Occipital lobe (tissue), 3 donors: ENCODE measurements at places on chromosomes 3 and 15. TPM values are rescaled to one million over a fixed set of nuclear protein-coding genes. Genes with fewer than 3 reads are reported as not detected.

The WDR82 gene
- total RNA-seq, result 158 TPM

DNA sequence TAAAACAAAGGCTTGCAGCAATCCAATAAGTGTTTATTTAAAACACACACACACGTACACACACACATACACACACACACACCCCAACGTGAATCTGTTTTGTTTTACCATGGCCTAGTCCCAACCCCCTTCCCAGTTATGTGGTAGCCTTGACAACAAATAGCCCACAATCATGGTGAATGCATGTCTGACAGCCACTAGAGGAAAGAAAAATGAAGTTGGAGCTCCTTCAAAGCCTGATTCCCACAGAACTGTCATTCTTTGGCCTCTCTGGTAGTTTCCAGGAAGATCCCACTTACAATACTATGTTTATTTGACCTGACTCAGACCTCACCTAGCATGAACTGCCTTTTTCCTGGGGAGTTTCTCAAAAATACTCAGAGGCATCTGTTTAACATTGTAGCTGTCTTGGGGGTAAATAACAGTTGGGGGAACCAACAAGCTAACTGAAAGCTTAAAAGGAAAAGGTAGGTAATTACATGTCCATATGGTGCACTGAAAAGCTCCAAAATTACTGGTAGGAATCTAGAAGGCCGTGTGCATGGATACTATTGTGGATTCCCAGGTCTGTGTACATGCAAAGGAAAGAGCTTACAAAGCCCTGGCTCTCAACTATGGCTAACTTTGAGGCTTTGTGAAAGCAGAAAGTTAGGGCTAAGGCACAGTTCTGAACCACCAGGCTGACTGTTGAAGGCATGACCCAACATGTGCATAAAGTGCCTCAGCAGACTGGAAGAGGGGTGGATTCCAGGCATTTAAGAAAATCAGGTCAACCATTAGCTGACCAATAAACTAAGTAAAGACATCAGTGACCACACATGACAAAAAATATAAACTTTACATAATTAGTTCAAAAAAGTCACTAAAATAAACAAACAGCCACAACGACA, 65.3 kb downstream of the FAIM start:
- DNase-seq, result no peak

DNA sequence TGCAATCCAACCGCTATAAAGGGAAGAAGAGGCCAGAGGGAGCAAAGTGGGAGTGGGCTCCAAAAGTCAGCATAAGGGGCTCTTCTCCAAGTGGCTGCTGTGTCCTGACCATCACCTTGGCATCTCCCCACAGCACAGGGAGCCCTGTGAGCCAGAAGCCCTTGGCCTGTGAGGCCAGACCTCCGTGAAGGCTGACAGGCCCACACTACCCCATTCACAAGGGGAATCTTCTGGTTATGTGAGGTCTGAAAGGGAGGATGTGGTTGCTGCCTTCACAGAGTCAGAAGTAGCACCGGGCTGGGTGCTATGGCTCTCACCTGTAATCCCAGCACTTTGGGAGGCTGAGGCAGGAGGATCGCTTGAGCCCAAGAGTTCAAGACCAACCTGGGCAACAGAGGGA, 2.6 kb upstream of the ULK3 start:
- no peak for DNase-seq

- no peak for DNase-seq
Measured at GRCh38 chr3:181966393-181966792, 254.7 kb downstream of the SOX2 start.

DNA sequence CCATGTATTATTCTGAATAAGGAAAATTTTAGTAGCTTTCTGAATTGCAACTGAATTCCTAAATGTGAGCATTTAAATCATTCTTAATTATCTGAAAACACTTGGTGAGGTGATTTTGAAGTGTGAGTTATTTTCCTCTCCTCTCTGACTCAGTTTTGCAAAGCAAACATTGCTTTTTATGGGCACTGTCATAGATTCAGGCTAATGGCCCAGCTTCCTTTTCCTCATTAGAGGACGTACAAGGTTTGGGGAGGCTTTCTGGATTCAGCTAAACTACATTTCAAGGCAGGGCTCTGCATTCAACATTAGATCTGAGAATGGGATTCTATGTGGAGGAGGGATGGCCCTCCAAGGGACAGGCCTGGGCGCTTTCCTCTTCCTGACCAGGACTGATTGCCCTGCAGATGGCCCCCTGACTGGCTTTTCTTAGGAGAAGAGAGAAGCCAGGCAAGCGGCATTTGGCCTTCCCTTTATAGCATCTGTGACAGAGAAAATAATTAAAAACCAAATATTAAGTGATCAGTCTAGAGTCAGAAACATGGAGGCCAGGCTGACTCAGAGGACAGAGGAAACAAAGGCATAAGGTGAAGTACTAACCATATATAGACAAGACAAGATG, 53.0 kb upstream of the STXBP5L start:
- no peak for DNase-seq

GRCh38 chr3:9123840-9124239, 125.6 kb downstream of the SRGAP3 start:
- DNase-seq, result peak; percentile 11

GRCh38 chr3:64268926-64269325, 43.7 kb upstream of the PRICKLE2 start:
- DNase-seq, result no peak

DNA sequence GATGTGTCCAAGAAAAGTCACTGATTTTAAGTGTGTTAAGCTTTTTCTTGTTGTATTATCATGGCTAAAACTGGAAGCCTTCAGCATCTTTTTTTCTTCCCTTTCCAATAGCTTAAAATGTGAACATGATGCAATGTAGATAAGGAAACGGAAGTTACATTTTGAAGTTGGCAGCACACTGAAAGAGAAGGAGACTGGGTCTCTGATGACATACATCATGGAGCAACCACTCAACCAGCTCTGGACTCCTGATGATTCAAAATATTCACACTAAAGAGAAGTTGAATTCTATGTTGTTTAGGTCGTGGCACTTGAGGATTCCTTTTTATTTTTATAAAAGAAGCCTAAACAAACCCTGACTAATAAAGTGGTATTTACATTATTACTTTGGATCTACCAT, 488.3 kb upstream of the ALCAM start:
- no peak for DNase-seq
